ENCODE measurements at places on chromosomes 6 and 20.

GRCh38 chr6:134031696-134032255 lies 20.6 kb downstream of the SLC2A12 start:
- no peak for DNase-seq

- DNase-seq: no peak
These were observed 122.3 kb upstream of the TMEM181 start for GRCh38 chr6:158437571-158437970.

- DNase-seq: no peak
These were observed 23.8 kb downstream of the SLC22A23 start for GRCh38 chr6:3433005-3433404.

- DNase-seq: no peak
These were observed 18.5 kb downstream of the RNF144B start for GRCh38 chr6:18405477-18406293.

- DNase-seq: peak; percentile 45
These were observed 11.9 kb upstream of the CPNE5 start for GRCh38 chr6:36851149-36851614.

- DNase-seq: no peak
These were observed 266.5 kb upstream of the QKI start for GRCh38 chr6:163147994-163148393.
